NCI-H1105 (cell line): ENCODE measurements at places on chromosomes 6 and 20.

DNA sequence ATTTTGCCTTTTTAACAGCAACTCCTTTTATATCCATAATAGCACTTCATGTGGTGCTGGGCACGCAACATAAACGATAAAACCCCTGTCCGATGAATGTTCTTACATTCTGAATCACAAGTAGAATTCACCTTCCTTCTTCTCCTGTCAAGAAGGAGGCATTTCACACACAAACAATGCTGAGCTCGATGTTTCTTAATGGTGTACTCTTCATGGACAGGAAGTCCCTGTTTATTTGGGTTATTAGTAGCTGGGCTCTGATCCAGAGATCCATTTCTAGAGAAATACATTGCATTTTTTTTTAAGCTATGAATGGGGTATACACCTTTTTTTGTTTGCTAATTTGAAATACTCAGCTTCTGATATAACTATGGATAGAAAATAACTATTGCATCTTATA, 82.4 kb downstream of the PPP1R3G start:
- DNase-seq: no peak

DNA sequence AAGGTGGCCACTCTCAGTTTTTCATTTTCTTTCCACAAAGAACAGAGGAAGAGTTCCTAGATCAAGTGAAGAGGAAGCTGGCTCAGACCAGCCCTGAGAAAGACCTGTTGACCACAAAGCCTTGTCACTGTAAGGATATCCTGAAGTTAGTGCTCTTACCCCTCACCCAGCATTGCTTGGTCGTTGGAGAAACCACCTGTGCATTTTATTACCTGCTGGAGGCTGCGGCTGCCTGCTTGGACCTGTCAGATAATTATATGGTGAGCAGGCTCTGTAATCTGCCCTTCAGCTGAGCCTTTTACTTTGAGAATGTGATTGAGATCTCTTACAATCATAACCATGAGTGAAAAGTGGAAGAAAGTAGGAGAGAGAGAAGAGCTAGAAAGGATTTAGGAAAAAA, 21.9 kb downstream of the TREML1 start:
- DNase-seq: peak; percentile 87

GRCh38 chr6:2307799-2308198, 62.4 kb upstream of the GMDS start:
- no peak for DNase-seq

DNA sequence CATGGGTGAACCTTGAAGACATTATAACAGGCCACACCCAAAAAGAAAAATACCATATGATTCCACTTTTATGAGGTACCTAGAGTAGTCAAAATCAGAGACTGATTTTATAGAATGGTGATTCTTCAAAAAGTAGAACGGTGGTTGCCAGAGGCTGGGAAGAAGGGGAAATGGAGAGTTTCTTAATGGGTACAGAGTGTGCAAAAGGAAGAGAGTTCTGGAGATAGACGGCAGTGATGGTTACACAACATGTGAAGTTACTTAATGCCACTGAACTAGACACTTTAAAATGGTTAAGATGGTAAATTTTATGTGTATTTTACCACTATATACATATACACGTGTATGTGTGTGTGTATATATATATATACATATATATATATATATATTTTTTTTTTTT, 80.8 kb downstream of the PRND start:
- no peak for DNase-seq

DNA sequence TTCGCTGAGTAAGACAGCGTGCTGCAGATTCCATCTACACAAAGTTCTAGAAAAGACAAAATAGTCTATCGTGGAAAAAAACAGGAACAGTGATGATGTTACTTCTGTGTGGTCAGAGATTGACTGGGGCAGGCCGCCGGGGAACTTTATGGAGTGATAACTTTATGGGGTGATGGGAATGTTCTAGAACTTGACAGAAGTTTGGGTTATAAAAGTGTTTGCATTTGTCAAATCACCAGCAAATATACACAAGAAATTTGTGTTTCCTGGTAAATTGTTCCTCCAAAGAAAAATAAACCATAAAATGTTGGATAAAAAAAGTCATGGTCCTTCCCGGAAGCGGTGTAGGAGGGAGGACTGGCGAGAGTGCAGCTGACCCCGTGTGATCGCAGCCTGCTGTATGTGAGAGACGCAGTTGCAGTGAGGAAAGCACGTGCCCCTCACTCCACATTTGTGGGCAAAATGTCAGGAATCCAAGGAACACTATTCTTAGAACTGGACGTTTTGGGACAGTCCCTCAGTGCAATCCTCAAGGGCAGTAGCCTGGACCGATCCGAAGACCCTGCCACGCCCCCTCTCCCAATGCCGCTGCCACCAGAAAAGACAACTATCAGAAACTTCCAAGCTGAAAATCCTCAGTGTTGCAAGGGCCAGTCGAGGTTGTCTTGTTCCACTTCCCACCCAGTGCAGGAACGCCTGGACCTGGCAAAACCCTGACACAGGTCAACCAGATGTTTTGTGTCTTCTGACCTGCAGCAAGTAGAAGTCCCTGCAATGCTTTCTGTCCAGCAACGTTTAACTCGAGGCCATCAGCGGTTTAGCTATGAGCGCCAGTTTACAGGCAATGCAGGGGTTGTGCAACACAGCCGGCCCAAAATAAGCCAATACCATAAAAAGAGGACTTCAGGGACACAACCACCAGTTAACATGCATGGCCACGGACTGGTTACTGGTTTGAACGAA, 80.5 kb upstream of the QKI start:
- DNase-seq: no peak

- DNase-seq: no peak
These were observed 100.9 kb downstream of the BMP5 start for GRCh38 chr6:55774286-55775028.

- no peak for DNase-seq
These were observed 404 bp downstream of the CEP162 start for GRCh38 chr6:84227044-84227433.

- no peak for DNase-seq
These were observed 172.8 kb downstream of the KLHL32 start for GRCh38 chr6:97097068-97098047.

GRCh38 chr6:33344701-33345697, 27.5 kb upstream of the ZBTB22 start:
- peak; percentile 75 for DNase-seq

- DNase-seq: no peak
These were observed 162.9 kb downstream of the QKI start for GRCh38 chr6:163577404-163577803.

DNA sequence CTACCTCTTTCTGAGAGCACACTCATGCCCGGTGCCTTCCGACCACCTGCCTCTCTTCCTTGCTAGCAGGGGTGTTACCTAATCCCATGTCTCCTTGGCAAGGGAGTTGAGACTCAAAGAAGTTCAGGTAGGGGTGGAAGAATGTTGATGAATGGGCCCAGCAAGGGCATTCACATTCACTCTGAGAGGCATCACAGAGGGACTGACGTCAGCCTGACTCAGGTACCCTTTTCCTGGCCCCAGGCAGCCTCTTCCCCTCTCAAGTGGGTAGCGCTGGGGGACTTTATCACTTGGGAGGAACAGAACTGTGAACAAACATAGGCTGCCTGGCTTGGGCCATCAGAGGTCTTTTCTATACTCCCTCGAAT, 35.3 kb downstream of the HM13 start:
- DNase-seq: no peak

GRCh38 chr6:43929511-43929910, 159.5 kb downstream of the VEGFA start:
- no peak for DNase-seq

DNA sequence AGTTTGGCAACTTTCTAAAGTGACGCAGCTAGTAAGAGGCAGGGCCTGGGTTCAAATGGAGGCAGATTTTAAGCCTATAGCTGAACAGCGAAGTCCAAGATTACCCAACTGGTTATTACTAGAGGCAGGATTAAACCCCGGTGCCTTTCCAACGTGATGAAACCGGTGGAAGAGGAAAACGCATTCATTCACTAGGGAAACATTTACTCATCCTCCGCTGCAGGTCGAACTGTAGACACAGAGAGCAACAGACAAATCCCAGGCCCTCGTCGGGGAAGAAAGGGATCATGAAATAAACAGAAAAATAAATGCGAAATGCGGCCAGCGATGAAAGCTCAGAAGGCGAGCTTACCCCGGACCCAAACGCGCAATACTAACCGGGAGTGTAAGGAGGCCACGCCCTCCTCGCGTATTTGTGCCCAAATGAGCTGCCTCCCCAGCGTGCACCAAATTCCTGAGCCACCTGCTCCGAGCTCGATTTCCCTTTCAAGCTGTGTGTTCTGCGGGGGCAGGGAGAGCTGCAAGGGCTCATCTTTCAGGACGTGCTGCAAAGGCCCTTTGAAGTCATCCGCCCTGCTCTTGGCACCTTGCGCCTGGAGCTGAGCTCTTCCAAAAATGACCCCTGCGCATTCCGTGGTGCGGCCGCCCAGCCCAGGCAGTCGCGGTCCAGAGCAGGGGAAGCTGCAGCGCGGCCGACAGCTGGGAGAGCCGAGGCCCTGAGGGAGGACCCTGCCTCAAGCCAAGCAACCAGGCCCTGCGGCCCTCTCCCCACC, 46.9 kb downstream of the PDYN start:
- DNase-seq: no peak

DNA sequence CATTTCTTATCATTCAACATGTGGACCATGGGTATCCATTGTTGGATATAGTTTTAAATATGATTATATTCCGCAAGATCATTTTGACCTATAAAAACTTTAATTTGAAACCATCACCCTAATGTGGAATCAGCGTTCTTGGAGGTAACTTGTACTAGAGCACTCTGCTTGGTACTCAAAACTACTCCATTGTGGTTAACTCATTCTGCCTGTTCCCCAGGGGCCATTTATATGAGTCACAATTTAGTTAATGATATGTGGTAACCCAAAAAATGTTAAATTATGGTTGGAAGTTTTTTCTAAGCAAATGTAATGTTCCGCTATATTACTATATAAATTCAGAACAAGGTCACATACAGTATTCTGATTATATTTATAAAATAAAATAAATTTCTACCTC, 109.3 kb downstream of the TRDN start:
- DNase-seq: no peak

DNA sequence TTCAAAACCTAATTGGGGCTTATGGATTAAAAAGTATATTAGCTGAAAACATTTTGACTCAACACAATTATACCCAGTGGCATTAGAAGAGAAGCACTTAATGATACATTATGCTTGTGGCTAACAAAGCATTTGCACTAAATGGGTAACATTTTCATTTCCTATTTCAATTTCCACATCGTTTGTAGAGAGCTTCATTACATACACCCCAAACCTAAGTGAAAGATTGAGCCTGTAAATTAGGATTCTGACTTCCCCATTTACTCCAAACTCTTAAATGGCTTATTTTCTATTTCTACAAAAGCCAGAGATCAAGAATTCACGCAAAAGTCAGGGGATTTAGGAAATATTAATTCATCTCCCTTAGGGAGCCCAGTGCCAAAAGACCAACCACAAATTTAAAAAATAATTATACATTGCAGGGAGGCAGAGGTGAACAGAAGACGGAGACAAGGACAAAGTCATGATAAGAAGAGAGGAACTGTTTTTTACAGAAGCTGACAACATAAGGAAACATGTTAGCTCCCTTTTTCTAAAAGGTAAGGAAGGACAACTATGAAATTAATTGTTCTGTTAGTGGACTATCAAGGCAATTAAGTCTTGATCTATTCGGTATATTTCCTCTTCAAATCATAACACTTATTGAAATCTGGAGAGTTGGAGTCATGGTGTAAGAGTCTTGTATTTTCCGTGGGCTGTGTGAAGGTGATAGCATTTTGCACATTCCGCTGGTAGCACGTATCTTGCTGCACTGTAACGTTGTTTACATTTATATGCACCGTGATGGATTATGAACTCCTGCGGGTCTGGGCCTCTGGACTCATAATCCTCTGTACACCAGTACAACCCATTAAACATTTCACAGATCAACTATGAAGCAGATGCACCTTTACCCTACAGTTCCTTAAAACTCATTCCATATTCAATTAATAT, 24.8 kb upstream of the EZR start:
- DNase-seq: no peak

DNA sequence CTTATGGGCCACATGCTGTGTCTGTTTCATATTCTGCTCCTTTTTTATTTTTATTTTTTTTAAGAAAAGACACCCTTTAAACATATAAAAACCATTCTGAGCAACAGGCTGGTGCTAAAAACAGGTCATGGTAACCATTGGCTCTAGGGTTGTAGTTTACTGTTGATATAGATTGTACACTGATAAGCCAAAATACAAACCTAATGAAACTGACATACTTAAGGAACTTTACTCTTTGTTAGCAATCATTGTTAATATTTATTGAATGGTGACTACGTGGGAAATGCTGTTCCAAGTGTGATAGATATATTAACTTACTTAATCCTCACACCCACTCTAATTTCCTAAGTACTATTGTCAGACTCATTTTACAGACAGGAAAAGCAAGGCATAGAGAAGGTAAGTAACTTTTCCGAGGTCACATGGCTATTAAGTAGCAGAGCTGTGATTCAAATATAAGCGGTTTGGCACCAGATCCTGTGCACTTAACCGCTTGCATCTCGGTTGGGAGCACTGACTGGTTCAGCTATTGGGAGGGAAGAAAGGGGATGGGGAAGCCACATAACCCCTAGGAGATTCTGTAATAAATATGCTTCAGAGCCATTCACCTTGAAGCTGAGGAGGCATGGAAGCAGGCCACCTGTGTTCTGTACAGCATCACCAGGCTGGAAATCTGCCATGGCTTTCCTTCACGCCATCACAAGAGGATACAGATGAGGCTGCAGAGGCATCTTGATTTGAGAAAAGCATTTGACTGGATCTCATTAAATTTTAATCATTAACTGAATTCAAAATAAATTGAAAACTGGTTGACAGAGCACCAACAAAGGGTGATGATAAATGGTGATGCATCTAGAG, 4.9 kb downstream of the TRAF3IP2 start:
- no peak for DNase-seq

- DNase-seq: no peak
These were observed 26.4 kb downstream of the CD40 start for GRCh38 chr20:46144432-46145025.

- DNase-seq: no peak
These were observed 25.7 kb downstream of the DTD1 start for GRCh38 chr20:18613553-18613952.

DNA sequence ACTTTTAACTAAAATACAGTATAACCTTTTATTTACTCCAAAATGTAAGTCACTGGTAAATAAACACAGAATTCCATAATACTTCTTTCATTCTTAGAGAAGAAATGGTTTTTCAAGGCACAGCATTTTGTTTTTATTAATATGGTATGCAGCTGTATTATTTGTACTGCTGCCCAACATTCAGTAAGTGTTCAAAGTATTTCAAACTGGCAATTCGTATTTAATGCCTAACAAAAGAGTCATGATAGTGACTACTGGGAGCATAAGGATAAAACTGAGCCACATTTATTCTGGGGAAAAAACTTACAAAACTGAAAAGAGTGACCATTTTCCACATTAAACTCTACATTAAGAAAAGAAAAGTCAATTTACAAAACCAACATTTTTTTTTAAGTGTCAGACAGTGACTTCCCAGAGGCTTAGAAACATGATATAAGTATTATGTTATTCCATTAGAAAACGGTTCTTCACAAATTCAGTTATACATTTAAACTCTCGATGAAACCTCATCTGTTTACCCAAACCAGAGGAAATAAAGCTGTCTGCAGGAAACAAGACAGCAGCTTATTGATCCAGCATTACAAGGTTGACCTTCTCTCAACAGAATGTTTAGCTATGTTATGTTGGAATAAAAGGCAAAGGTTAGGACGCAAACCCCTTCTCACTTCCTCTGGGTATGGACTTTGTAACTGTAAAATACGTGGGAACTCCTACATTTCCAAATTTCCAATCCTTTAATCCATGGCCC, 24.3 kb downstream of the EPB41L2 start:
- no peak for DNase-seq
